Activated T-helper 2 cell treated with anti-CD3 and anti-CD28 coated beads, Interferon-gamma antibody, Interleukin-2, Interleukin-4, amounts not matched to agents 10 μg/mL and 5 μg/mL and 100 μg/mL, durations not matched to agents 14 hours and 24 hours and 36 hours (primary cell): ENCODE measurements at places on chromosomes 2 and 18. TPM values are rescaled to one million over a fixed set of nuclear protein-coding genes. Genes with fewer than 3 reads are reported as not detected.

- no peak for DNase-seq
Observed at GRCh38 chr2:206160807-206161179, 1.1 kb downstream of the EEF1B2 start.

DNA sequence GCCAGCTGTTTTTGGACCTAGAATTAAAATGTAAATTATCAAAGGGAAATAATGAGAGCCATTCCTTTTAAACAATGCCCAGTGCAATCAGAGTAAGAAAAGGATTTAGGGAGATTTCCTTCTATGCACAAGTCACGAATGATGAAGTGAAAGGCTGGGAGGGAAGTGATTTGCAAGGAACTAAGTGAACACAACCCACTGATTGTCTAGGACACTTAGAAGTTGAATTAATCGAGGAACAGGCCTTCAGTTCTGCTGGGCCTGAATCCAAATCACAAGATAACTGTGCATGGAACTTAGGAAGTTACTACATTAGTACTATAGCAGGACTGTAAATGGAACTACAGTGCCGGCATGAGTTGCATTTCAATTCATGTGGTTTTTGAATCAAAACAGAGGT is 17.7 kb downstream of the MAP2 start:
- DNase-seq, result no peak

GRCh38 chr2:215577356-215577755 is 141.5 kb upstream of the FN1 start:
- DNase-seq, result no peak

GRCh38 chr2:30789670-30790210 is 17.5 kb downstream of the CAPN13 start:
- no peak for DNase-seq

- DNase-seq, result no peak
Observed at GRCh38 chr2:186135686-186136085, 350.4 kb upstream of the ZC3H15 start.

DNA sequence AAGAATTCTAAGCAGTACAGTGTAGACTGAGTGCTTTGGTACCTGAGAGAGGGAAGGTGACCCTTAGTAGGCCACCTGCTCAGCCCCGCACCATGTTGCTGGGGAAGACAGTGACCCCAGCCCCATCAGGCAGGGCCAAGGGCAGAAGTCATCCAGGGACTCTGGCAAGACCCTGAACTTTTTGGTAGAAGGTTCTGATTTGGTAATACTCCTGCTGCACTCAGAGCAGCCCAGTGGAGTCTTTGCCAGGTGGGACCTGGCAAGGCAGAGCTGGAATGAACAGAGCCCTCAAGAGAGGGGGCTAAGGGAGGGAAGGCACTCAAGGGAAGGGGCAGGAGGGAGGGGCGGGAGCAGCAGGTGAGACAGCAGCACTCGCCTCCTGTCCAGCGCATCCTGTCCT is 191.2 kb downstream of the MGAT5 start:
- DNase-seq, result no peak

- no peak for DNase-seq
Observed at GRCh38 chr2:197248001-197248401, 62.6 kb downstream of the ANKRD44 start.

DNA sequence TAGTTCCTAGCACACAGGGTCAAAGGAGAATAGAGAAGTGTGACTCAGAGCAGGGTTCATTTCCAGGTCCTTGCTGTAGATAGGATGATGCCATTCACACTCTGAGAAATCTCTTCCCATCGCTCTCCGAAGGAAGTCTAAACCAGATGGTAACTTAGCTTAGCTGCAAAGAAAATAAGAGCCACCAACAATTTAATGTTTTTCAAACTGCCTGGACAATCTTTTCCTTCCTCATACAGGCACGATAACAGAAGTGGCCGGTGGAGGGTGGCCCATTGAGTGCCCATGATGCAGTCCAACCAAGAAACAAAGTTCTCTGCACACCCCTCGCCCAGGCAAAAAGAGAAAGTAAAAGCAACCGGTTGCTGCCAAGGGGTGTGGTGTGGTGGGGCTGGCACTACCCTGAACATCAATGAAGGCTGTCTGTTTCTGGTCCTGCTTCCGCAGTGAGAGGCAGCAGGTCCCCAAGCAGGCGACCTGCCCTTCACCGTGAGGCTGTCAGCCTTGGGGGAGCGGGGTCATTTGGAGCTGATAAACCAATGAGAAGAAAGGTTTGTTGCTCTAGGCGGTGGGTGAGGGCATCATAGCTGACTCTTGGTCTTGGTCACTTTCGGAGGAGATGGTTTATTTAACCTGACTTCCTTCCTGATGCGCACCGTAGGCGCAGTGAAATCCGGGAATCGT is 105.6 kb upstream of the CD302 start:
- peak; percentile 53 for DNase-seq

ITPRIPL1 gene
- 44.8 and 45.0 TPM in 2 replicates for total RNA-seq

HMSD gene
- total RNA-seq, result 9.1 and 14.9 TPM in 2 replicates

SPC25 gene
- total RNA-seq, result 18.4 and 18.5 TPM in 2 replicates

PAX3 gene
- not detected in 2 replicates for total RNA-seq

TRABD2A gene
- total RNA-seq, result 67.9 and 71.2 TPM in 2 replicates

CYP20A1 gene
- total RNA-seq, result 21.0 and 23.2 TPM in 2 replicates

CYP1B1 gene
- total RNA-seq, result 8.6 and 10.9 TPM in 2 replicates

TPO gene
- total RNA-seq, result not detected in 2 replicates

VWC2L gene
- not detected in 2 replicates for total RNA-seq

SERPINB10 gene
- total RNA-seq, result not detected in 2 replicates
